Fibroblast of mammary gland (primary cell): ENCODE measurements at places on chromosomes 1 and 21.

GRCh38 chr1:29379443-29380073 is 143.2 kb downstream of the PTPRU start:
- peak; percentile 73 for DNase-seq

DNA sequence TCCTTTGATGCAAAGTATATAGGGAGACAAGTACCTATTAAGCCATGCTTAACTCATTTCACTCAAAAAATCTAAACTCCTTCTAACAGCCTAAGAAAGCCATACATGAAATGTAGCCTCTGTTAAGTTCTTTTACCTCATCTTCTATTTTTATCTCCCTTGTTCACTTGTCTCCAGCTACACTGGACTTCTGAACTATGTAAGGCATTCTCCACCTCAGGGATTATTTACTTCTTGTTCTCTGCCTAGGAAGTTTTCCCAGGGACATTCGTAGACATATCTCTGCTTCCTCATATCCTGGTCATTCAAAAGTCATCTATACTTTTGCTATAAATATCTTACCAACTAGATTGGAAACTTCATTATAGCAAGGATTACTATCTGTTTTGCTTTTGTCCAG is 96.9 kb downstream of the COP1 start:
- no peak for DNase-seq

DNA sequence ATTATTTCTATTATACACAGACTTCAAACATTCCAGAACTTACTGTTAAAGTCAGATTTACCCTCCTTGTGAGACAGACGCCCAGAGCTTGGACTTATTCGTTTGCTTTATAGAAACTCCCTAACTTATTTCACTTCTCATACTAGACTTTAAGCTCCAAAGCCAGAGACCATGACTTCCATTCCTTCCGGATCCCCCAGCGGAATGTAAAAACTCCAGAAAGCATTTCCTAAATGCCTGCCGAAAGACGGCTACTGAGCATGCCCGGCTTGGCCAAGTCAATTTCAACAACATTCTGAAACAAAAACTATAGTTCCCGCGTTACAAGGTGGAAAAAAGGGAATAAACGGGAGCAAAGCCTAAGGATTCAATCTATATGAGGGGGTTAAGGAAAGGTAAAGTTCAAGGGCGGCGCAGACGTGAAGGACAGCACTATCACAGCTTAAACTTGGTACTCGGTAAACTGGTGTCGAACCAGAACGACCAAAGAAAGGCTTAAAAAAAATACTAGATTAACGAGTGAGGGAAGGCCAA is 1.1 kb downstream of the USP48 start:
- peak; percentile 37 for DNase-seq

- no peak for DNase-seq
These were observed 12.5 kb downstream of the HAO2 start for GRCh38 chr1:119380983-119381662.

DNA sequence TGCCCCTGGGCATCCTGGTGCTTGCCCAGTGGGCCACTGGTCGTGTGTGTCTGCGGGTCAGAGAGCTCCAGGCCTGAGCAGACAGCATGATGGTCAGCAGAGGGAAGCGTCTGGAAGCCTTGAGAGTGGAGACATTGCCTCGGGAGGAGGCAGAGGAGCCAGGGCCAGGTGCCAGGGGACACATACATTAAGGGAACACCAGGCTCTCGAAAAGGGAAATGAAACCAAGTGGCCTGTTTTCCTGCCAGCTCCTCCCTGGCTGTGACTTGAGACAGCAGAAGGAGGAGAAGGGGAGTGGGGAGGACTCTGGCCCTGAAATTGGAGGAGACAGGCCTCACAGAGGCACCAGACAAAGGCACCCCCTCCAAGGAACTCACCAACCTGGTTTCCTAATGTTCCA is 62.4 kb upstream of the LRP8 start:
- no peak for DNase-seq

DNA sequence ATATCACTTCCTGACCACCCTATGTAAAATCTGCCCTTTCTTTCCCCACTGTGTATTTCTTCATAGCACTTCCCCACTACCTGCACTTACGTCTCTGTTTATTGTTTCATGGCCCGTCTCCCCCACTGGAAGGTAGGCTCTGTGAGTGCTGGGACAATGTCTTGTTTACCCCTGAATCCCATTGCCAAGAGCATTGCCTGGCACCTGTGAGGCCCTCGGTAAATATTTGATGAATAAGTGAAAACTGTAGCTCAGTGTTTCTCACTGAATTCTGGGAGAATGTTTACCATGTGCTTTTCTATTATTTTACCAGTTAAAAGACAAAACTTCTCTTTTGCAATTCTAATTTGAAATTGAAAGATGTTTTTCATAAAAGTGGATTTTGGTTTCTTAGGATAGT is 11.8 kb downstream of the NFASC start:
- DNase-seq, result no peak

- DNase-seq, result peak; percentile 47
These were observed 2.6 kb downstream of the PABPC4 start for GRCh38 chr1:39573736-39574624.

DNA sequence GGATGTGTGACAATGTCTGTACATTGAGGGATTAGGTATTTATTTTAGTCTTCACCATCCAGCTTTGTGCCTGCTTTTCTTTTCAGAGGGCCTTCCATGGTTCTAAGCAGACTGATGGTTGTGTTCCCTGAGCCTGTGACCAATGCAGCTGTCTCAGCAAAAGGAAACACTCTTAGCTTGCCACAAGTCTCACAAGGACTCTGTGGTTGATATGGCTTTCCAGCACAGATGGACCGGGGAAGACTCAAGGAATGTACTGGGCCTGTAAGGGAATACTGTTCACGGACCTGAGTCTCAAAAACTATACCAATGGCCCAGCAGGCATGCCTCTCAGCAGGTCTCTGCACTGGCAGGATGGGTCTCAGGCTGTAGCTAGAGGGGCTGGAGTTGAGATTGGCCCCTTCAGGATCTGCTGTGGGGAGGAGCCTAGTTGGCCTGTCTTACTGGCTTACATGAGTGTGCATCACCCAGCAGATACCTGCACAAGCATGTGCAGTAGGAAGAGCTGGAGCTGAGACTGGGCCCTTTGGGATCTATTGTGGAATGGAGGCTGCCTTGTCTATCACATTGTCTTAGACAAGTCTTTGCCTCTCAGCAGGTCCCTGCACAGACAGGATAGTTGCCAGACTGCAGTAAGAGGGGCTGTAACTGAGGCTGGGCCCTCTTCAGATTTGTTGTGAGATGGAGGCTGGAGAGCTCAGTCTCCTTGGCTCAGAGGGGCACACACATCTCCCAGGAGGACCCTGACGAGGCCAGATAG is 52.0 kb upstream of the PDC start:
- no peak for DNase-seq

- peak; percentile 73 for DNase-seq
These were observed 8.5 kb downstream of the KYAT3 start for GRCh38 chr1:88983791-88984559.

DNA sequence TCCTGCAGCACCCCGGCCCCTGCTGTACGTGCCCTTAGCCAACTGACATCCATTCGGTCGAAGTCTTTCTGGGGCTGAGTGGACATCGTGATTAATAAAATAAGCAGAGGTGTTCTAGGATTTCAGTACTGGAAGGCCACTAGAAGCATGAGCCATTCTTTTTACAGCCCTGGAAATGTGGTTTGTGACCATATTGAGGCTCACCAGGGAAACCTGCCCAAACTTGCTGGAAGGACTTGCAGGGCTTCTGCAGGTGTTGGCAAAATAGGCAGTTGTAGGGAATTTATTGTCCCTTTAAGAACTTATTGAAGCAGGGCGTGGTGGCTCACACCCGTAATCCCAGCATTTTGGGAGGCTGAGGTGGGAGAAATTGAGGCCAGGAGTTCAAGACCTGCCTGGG is 80.8 kb downstream of the DOP1B start:
- no peak for DNase-seq

DNA sequence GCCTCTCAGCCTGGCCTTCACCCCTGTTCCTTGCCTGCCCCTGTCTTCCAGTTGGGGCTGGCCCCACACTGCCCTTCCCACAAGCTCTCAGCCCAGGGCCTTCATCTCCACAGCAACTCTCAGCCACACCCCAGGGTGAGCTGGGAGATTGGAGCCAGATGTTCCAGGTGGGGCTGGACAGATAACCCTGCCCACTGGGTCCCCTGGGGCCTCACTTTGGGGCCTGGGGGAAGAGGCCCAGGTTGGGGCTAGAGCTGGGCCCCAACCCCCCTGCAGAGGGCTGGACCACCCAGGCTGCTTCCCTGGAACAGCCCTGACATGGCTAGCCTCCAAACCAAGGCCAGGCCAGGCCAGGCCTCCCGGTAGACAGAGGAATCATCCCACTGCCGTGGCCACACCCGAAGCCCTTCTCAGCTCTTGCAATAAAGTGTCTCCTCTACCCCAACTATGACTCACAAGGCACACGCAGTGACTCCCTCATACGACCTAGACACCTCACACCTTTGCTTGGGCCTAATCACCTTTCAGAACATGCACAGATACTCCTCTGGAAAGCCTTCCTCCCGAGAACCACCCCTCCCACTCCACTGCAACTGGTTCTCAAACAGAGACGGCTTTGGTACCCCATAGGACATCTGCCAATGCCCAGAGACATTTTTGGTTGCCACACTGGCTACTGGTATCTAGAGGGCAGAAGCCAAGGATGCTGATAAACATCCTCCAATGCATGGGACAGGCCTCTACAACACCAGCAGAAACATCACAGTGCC is 22.2 kb downstream of the SLC2A1 start:
- peak; percentile 90 for DNase-seq

DNA sequence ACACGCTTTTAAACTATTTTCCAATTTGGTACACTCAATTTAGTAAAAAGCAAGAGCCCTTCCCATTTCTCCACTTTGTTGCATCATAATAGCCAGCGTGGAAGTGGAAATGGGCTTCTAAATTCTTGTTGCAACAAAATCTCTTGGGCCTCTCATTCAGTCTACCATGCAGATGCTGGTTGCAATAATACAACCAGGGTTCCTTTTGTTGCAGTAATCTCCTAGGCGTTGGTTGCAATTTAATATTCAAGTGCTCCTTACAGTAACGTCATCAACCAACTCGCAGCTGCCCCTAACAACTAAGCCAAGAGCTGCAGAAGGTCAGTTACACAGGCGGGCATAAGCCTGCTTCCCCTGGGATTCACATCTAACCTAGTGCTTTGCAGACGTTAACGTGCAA is 2.7 kb upstream of the HDGF start:
- no peak for DNase-seq

DNA sequence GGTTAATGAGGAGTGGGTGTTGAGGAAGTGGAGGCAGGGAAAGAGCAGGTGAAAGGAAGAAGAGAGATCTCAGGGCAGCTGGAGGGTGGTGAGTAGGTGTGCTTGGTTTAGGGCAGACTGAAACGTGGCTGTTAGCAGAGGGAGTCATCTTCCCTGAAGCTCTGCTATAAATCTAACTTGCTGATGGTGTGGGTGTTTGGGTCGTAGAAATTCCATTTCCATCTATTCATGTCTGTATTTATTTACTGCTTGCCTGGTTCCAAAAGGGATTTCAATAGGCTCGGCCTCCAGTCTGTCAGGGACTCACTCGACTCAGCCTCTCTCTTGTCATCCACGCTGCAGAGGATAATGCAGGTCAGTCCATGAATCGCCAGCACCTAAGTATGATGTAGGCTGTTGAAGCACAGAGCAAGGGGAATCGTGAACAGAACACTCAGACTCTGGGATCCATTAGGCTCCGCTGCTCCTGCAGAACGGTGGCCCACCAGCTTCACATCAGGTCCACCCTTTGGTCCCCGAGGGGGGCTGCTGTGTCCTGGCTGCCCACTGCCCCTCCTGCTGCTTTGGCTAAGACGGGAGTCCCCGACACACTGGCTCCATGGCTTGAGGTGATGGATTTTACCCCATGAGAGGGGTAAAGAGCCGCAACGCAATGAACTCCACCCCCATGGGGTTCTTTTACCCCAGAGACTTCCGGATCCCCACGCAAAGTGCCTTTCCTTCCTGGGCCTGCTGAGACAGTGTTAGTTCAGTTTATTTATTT is 156.2 kb downstream of the RHOU start:
- peak; percentile 67 for DNase-seq

- DNase-seq, result no peak
These were observed 10.5 kb upstream of the TNFRSF25 start for GRCh38 chr1:6476483-6476882.

DNA sequence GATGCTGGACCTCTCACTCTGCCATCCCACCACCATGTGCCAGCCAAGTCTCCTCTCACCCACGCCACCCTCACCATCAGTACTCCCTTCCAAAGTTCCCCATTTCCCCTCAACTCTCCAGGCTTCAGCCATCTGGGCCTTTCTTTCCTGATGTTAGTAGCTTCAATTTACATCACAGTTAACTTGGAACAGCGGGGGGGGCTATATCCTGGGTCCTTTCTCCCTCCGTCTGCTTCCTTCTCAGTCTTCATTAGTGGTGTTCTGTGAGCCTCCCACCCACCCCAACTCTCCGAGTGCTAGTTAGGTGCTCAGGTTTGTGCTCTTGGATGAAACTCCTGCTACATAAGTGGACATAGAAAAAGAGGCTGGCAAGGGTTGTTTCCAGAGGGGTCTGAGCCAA is 31.9 kb downstream of the KCNC4 start:
- no peak for DNase-seq

DNA sequence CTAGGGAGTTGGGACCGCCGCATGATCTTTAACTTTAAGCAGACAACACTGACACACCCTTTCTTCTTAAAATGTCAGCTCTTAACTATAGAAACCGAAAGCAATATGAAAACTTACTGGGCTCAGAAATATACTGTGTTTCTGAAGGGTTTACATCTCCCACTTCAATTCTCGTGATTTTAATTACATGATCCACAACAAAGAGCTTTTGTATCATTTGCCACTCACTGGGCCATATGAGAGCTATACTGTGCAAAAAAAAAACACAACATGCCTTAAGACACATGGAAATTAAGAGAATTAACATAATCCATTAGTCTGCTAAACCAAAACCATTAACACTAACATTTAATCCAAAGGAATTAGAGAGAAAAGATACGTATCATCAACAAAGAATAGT is 35.0 kb upstream of the RAP1GAP start:
- DNase-seq, result no peak

DNA sequence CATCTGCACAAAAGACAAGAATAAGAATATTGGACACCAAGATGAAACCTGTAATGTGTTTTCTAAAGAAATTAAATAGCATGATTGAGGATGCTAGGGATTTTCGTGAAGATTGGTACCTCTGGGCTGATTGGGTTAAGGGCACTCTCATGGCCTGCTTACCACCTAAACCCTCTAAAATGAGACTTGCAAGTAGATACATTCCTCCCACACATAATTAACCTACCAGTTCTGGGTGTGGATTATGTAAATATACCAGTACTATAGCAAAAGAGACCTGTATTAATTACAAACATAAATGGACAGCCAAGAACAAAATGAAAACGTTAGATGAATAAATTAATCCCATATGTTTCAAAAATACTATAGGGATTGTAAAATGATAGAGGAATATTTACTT is 1069.6 kb upstream of the B3GALT2 start:
- no peak for DNase-seq

GRCh38 chr1:74847715-74848114 is 114.8 kb downstream of the TYW3 start:
- no peak for DNase-seq

GRCh38 chr1:225598847-225599246 is 54.1 kb downstream of the ENAH start:
- DNase-seq, result no peak

GRCh38 chr1:161885003-161885402 is 118.9 kb downstream of the ATF6 start:
- DNase-seq, result peak; percentile 94
